Glomerular endothelial cell (primary cell): ENCODE measurements at places on chromosomes 2 and 18. TPM values are rescaled to one million over a fixed set of nuclear protein-coding genes. Genes with fewer than 3 reads are reported as not detected.

Gene TMEFF2
- not detected in 2 replicates for total RNA-seq

Gene COQ10B
- total RNA-seq = 30.9 and 35.1 TPM in 2 replicates

Gene PLGLB2
- total RNA-seq = 0.24 and 0.99 TPM in 2 replicates

Gene IL36RN
- not detected in 2 replicates for total RNA-seq

Gene NOL4
- 0.05 TPM in 1 of 2 replicates, not detected in the other for total RNA-seq

Gene SLC39A6
- 21.0 and 25.3 TPM in 2 replicates for total RNA-seq

Gene MYOM1
- total RNA-seq = 0.15 and 0.41 TPM in 2 replicates

Gene SLC38A11
- total RNA-seq = 0.34 TPM in 1 of 2 replicates, not detected in the other

Gene WDPCP
- total RNA-seq = 4.2 and 7.0 TPM in 2 replicates

Gene CABLES1
- 51.2 and 69.3 TPM in 2 replicates for total RNA-seq

Gene ASB18
- total RNA-seq = not detected in 2 replicates

Gene KCNJ13
- not detected in 2 replicates for total RNA-seq

Gene TOGARAM2
- total RNA-seq = not detected in 2 replicates

Gene COL3A1
- 7.5 and 54.2 TPM in 2 replicates for total RNA-seq

Gene CCT4
- 122 and 143 TPM in 2 replicates for total RNA-seq

Gene GNAL
- 0.41 and 1.8 TPM in 2 replicates for total RNA-seq
